ENCODE measurements at places on chromosomes 4 and X. TPM values are rescaled to one million over a fixed set of nuclear protein-coding genes. Genes with fewer than 3 reads are reported as not detected.

HPGDS gene
- total RNA-seq: not detected

KIF4A gene
- 29.1 TPM for total RNA-seq

SCRG1 gene
- not detected for total RNA-seq

NHSL2 gene
- 0.37 TPM for total RNA-seq

USP9X gene
- total RNA-seq: 32.9 TPM

NXF3 gene
- not detected for total RNA-seq

NDST3 gene
- total RNA-seq: not detected

PROM1 gene
- total RNA-seq: 0.59 TPM

SLC6A14 gene
- not detected for total RNA-seq

GPR119 gene
- total RNA-seq: not detected

RHOXF1 gene
- total RNA-seq: not detected

CNGA1 gene
- total RNA-seq: not detected

PDE6B gene
- total RNA-seq: not detected

TMPRSS11A gene
- total RNA-seq: not detected

ANK2 gene
- total RNA-seq: 0.69 TPM

MSL3 gene
- 23.2 TPM for total RNA-seq

SUPT20HL1 gene
- not detected for total RNA-seq

RPA4 gene
- total RNA-seq: 0.28 TPM

Measured in A549 treated with Mapracorat at 1 μM for 4 hours (cell line).